ENCODE measurements at places on chromosomes 11 and 22.

DNA sequence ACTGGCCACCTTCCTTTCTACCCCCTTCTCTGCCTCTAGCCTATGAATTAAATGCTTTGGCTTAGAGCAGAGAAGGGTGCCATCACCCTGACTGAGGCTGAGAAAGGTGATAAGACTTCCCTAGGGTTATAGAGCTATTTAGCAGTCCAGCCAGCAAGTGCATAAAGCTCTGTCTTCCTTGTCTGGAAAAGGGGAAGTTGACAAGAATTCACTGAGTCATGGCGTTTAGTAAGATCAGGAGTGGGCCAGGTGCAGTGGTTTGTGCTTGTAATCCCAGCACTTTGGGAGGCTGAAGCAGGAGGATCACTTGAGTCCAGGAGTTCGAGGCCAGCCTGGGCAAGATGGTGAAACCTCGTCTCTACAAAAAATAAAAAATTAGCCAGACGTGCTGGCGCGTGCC, 63.1 kb downstream of the LHFPL7 start:
- no peak for DNase-seq

- DNase-seq, result no peak
These were observed 236.6 kb downstream of the GRIK4 start for GRCh38 chr11:120747850-120748814.

DNA sequence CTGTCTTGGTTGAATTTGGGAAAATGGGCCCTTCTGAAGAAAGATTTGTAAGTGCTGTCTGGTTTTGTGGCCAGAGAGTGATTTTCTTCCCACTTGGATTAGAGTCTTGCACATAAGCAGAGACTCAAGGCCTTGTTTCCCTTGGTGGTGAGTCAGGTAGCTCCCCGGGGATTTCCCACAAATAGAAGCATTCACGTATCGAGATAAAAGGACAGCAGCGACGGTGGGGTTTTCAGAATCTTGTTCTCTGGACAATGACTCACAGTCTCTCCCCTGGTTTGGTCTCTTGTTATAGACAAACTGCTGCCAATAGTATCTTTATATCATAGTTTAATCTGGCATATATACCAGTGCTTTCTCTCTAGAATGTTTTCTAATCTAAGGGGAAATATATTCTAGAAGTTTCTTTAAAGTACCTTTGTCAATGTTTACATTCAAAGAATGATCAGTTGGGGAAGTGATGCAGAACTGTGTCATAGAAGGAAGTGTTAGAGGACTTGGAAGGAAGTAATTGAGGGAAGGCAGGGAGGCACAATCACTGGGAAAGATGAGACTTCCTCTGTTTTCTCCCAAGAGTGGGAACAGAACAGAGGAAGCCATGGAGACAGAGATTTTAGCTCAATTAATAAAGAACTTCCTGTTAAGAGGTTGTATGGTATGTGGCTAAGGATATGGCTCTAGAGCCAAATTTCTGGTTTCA, 18.1 kb downstream of the POLA2 start:
- peak; percentile 34 for DNase-seq

DNA sequence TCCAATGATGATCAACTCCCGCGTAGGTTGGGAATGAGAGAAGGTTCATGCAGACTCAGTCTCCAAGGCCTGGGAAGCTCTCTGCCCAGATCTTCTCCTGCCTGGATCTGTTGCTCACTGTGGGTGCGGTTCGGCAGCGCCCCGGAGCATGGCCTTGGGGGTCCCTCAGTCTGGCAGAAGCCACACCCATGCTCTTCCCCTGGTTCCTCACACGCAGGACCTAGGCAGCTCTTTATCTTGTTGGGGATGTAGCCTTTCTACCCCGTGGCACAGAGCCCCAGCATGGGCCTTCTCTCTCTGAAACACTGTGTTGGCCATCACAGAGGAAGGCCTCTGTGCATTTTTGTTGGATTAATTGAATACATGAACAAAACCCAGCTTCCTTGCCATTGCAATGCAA, 1461.6 kb downstream of the BRD1 start:
- DNase-seq, result no peak

GRCh38 chr22:21082248-21082647, 36.5 kb downstream of the LRRC74B start:
- no peak for DNase-seq

GRCh38 chr11:70132641-70133040, 54.5 kb downstream of the ANO1 start:
- DNase-seq, result no peak

DNA sequence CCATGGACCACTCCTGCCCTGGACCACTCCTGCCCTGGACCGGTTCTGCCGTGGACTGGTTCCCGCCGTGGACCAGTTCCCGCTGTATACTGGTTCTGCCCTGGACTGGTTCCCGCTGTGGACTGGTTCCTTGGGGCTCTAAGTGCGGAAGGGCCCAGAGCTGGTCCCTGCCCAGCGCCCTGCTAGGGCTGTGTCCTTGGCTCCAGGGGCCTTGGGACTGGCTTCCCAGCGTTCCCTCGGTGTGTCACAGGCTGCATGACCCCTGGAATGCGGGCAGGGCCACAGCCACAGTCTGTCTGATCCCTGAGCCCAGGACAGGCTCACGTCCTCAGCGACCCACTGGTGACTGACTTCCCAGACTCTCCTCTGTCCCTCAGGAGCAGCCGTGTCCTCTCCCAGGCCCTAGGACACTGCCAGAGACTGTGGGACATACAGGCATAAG, 412.2 kb downstream of the TBC1D22A start:
- no peak for DNase-seq

- DNase-seq, result no peak
These were observed 2.2 kb downstream of the RAB30 start for GRCh38 chr11:83069441-83070043.

DNA sequence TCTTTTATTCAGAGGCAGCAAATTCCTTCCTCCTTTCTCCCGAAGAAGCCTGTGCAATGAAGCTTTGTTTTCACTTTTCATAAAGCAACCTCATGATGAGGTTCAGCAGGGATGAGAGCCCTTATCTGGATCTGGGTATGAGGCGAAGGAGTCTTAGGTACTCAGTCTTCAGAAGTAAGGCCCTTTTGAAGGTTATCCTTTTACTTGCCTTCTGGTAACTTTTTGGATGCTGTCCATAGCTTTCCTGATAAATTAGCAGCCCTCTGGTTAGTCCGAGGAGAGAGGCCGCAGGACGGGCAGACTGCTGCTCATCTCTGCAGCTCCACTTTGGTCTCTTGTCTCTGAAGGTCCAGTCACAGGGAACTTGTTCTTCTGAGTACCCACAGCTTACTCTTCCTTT, 1.1 kb downstream of the TRIM22 start:
- no peak for DNase-seq

DNA sequence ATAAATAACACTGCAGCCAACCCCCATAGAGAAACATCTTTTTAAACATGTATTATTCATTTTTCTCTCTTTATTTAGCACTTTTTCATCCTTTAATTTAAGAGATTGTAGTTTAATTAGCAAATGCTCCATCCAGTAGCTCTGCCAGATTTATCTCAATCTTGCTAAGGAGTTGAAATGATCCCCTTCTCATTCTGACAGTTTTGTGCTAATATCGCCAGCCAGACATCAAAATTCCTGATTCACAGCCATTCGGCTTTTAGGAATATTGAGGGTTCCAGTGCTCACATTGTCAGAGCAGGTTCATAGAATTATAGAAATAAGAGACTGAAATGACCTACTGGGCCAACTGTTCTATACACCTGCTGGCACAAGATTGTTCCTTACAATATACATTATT, 77.8 kb downstream of the CASP12 start:
- no peak for DNase-seq

Data from activated CD4-positive, CD25-positive, alpha-beta regulatory T cell treated with anti-CD3 and anti-CD28 coated beads, Interleukin-2, amount 50 U/mL, for 16 hours (primary cell).